Forelimb muscle (tissue), 1 donor: ENCODE measurements at places on chromosomes 1 and 21.

- no peak for DNase-seq
These were observed 1183.7 kb upstream of the PRMT6 start for GRCh38 chr1:105872817-105873216.

GRCh38 chr1:200172311-200172710 is 144.8 kb downstream of the NR5A2 start:
- DNase-seq: no peak

GRCh38 chr1:20343149-20343937 is 52.7 kb downstream of the VWA5B1 start:
- DNase-seq: no peak

DNA sequence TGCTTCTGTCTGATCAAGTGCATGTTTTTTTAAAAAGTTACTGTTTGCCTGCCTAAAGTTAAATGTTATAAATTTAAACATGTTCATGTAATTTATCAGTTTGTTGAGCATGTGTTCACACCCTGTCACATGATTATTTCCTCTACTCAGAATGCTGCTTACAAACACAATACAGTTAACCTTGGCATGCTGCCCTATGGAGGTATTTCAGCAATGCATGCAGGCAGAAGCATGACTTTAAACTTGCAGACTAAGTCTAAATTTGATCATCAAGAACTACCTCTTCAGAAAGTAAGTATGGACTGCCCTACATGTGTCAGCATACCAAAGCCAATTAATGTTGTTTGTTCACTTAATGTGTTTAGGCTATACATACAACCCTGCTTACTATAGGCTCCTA is 161.6 kb downstream of the LRRC40 start:
- DNase-seq: no peak

GRCh38 chr1:204650911-204651570 is 34.5 kb downstream of the LRRN2 start:
- no peak for DNase-seq

- DNase-seq: no peak
These were observed 79.1 kb upstream of the OLIG2 start for GRCh38 chr21:32946654-32947053.

DNA sequence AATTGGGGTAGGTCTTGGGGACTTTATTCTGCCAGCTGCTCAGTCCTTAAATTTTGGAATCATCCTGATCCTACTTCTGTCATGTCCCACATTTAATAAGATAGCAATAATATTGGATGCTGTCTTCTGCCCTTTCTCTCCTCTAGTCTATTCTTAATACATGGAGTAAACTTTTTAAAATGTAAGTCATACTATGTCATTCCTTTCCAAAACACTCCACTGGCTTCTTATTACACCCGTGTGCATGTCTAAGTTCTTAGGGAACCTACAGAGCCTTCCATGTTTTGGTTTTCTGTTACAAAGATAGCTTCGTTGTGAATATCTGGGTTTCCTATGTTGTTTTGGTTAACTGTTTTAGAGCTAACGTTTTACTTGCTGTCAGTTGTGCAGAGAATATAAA is 35.1 kb downstream of the USP25 start:
- no peak for DNase-seq

GRCh38 chr1:247357052-247357780 is 25.5 kb upstream of the ZNF496 start:
- DNase-seq: no peak

- no peak for DNase-seq
These were observed 22.4 kb upstream of the COL6A1 start for GRCh38 chr21:45959182-45959581.

- no peak for DNase-seq
These were observed 369.5 kb upstream of the CAMK1G start for GRCh38 chr1:209213989-209214388.

- no peak for DNase-seq
These were observed 58.3 kb downstream of the UBE2T start for GRCh38 chr1:202283379-202283844.

DNA sequence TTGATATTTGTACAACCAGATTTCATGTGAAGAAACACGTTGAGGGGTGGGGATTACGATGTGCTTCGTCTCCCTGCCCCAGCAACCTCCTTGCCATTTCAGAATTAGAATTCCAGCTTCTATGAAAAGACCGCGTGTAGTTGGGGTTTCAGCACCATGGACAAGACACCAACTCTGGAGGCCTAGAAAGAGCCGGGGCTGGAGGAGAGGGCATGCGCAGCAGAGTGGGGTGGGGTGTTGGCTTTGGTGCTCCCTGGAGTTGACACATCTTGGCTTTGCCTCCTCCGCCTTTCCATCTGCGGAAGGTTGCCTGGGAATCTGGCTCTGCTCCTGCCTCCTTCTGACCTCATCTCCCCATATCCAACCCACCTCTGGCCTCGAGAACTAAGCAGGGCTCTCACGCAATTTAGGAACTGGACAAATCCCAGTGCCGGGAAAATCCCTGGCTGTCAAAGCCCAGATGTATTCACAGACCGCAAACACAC is 11.8 kb downstream of the HTR6 start:
- peak; percentile 45 for DNase-seq
